ENCODE measurements at places on chromosomes 12 and 14.

DNA sequence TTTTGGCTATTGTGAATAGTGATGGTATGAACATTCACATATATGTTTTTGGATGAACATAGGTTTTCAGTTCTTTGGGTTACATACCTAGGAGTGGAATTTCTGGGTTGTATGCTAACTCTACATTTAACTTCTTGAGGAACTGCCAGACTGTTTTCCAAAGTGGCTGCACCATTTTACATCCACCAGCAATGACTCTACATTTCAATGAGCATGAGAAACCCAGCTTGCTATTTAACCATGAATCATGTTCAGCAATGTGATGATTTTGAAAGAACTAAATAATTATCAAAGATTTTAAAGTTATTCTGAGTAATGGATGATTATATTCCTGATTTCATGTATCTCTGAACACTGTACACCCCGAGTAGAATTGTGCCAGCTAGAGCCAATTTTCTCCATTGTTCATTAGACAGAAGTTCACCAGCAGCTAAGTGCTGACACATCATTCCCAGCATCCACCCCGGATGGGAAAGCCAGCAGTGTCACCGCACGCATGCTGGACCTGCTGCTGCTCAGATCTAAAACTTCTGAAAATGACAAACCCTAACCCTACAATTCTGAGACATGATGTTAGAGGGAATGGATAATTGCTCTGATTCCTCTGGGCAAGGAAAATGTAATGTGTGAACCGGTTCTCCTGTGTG is 13.3 kb upstream of the ANAPC5 start:
- no peak for DNase-seq

DNA sequence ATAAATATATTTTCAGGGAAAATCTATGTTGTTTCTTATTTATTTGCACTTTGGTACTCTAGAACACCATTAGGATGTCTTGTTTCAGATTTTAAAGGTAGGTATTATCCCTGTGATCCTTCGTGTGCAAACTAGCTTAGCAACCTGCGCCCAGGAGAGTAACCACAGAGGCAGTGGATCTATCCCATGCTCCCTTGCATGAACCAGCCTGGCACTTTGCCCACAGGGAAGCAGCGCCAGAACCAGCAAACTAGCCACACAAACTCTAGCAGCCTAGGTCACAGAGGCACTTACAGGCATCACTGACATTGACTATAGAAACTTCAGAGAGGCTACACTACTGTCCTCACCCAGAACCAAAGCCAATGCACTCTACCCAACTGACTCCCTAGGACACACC is 76.1 kb downstream of the TSHR start:
- DNase-seq, result peak; percentile 1

DNA sequence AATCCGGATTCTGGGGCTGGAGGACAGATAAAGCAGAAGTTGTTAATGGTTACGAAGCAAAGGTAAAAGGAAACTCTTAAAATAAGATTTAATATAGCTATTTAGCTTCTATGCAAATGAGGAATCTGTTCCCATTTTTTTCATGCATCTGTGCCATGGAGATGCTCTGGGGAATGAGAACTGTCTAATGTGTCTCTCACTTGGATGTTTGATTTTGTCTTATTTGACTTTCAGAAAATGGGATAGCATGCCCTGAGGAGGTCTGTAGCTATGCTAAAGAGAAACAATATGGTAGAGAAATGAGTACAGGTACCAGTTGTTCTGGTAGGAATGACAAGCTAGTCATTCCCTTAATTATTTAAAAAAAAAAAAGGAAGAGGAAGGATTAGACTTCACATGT is 24.3 kb downstream of the C12orf76 start:
- DNase-seq, result no peak

DNA sequence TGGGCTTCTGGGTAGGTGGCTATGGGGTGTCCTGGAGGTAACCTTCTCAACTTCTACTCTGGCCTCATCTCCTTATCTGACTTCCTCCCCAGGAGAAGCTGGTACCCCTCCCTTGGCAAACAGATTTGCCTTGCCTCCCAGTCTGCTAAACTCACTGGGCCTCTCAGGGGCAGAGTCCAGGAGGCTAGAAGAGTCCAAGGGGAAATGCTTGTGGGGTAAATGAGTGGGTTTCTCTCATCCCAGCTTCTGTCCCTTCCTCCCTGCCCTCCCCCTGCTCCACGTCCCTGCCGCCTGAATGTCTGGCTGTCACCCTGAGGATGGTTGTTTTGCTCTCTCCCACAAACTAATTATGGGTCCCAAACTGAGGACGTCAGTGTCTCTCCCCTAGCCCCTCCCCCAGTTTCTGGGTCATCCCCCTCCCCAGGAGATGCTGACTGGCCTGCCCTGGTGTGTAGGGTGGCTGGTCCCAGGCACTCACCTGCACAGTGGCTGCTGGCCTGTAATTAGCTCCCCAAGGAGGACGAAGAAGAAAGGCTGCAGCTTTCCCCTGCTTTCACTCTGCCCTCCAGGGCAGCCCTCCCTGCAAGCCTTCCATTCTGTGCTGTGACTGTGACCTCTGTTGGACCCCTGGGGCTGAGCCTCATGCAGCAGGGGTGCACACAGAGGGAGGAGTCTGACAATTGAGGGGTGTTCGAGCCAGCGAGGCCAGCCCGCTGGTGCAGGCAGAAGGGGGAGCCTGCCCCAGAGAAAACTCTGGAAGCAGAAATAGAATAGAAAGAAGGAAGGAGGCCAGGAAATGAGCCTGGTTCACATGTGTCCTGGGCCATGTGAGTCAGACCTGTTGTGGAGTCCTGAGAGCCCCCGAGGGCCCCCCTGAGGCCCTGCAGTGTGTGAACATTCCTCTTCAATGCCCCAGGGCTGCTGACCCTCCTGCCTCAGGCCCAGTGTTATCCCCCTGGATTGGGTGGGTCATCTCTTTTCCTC is at the start of gene LRP1-AS:
Gene LRP1-AS, minus strand, starts transcription at position 659 of the 984 bp plus-strand sequence.
- DNase-seq, result no peak

- no peak for DNase-seq
These were observed 23.6 kb upstream of the AMN1 start for GRCh38 chr12:31752450-31752849.

Measured in DMS153 (cell line).